Activated naive CD4-positive, alpha-beta T cell treated with anti-CD3 and anti-CD28 coated beads for 36 hours (primary cell): ENCODE measurements at places on chromosomes 4 and X. TPM values are rescaled to one million over a fixed set of nuclear protein-coding genes. Genes with fewer than 3 reads are reported as not detected.

- no peak for DNase-seq
These were observed 72.7 kb upstream of the NALF2 start for GRCh38 chrX:69431420-69431819.

GRCh38 chrX:139738581-139738980 lies 30.6 kb upstream of the MCF2 start:
- no peak for DNase-seq

DNA sequence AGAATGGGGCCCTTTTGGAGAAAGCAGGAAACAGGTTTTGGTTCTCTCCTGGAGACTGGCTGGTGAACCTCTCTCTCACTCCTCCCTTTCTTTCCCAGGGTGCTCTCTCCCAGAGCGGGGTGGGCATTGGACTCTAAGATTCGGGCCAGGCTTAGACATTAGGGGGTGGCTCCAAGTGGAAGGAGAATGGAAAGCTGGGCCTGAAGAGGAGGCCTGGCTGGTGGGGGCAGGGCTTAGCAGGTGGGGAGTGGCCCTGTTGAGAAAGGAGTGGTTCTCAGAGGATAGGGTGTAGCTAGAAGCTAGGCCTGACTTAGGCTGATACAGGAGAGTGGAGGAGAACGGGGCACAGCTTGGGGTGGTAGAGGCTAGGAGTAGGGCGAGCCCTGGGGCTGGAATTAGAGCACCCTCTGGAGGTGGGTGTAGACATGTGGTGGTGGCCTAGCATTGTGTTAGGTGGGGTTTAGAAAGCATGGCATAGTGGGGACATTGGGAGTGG lies 5.7 kb downstream of the PLP2 start:
- no peak for DNase-seq

DNA sequence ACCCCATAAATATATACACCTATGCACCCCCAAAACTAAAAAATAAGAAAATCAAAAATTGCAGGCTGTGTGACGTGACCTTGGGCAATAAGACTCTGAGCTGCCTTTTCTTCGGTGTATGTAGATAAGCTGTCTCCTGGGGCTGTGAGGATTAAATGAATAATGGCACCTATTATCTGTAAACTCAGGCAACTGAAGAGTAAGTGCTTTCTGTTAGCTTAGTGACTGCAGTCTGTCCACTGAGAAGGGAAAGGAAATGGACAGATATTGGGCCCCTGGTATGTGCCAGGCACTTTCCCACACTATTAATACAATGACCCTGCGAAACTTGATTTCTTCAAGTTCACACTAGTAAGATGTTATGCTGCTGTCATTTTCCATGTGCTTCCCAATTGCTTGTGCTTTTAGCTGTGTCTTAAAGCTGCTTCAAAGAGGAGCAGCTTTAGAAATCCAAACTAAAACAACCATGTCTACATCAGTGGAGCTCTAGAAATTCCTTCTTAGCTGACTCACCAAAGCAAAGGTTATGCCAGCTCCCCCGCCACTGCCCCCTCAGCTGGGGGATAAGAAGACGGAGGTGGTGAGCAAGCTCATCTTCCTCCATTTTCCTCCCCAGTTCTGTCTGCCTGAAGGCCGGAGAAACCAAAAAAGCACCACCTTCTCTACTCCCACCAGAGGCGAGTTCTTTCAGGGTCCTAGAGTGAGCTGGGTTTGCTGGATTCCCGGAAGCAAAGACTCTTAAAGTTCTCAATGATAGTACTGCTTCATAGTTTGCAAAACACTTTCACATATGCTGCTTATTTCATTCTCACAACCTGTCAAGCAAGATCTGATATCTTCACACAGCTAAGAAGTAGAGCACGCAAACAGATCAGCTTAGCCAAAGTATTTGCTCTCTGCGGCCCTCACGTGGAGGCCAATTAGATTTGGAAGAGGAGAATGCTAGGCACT lies 8.8 kb upstream of the DGAT2L6 start:
- DNase-seq, result no peak

The PLXNA3 gene
- total RNA-seq, result 7.6 TPM
